ENCODE measurements at places on chromosomes 3 and 15. TPM values are rescaled to one million over a fixed set of nuclear protein-coding genes. Genes with fewer than 3 reads are reported as not detected.

The EPHB3 gene
- total RNA-seq: 9.2 TPM

The MUSTN1 gene
- total RNA-seq: 0.82 TPM

The PPIB gene
- 98.6 TPM for total RNA-seq

The SLC24A5 gene
- total RNA-seq: 0.18 TPM

The ADGRG7 gene
- not detected for total RNA-seq

The ARGFX gene
- not detected for total RNA-seq

The SNX22 gene
- total RNA-seq: 8.3 TPM

The CLDN11 gene
- total RNA-seq: 39.6 TPM

The CYP11A1 gene
- total RNA-seq: 0.54 TPM

The GABRA5 gene
- total RNA-seq: 4.6 TPM

The GRM2 gene
- 9.4 TPM for total RNA-seq

The TMCC1 gene
- total RNA-seq: 68.0 TPM

The TNFSF10 gene
- total RNA-seq: 2.0 TPM

The LMAN1L gene
- 0.09 TPM for total RNA-seq

The CAPN3 gene
- total RNA-seq: 1.8 TPM

The CFAP100 gene
- total RNA-seq: 1.8 TPM

The SH3GL3 gene
- 23.7 TPM for total RNA-seq

The AQP9 gene
- 0.09 TPM for total RNA-seq

The EPB42 gene
- 1.2 TPM for total RNA-seq

The ASB14 gene
- 0.27 TPM for total RNA-seq

The GOLGA6A gene
- 0.36 TPM for total RNA-seq

The CAMK2N2 gene
- total RNA-seq: 5.8 TPM

The HPS3 gene
- total RNA-seq: 24.1 TPM

The ZNF501 gene
- 20.3 TPM for total RNA-seq

The SLC6A20 gene
- 3.1 TPM for total RNA-seq

The LRTM1 gene
- total RNA-seq: not detected

The FGF12 gene
- total RNA-seq: 39.9 TPM

The MAP6D1 gene
- total RNA-seq: 5.3 TPM

The LRRC49 gene
- total RNA-seq: 106 TPM

The ARL14 gene
- not detected for total RNA-seq

The C3orf62 gene
- 6.6 TPM for total RNA-seq

The SCAMP5 gene
- 49.6 TPM for total RNA-seq

The SMAD6 gene
- 10.8 TPM for total RNA-seq

The TUSC7 gene
- total RNA-seq: not detected

The PTPRG gene
- total RNA-seq: 143 TPM

The EFHB gene
- total RNA-seq: 0.64 TPM

The MESP2 gene
- total RNA-seq: 0.27 TPM

The FAM3D gene
- total RNA-seq: not detected

The ERC2 gene
- 64.3 TPM for total RNA-seq

The TNK2 gene
- 17.8 TPM for total RNA-seq

The FOXB1 gene
- total RNA-seq: 0.91 TPM

The RIOX2 gene
- total RNA-seq: 22.0 TPM

The PML gene
- 13.1 TPM for total RNA-seq

The ZNF80 gene
- 0.09 TPM for total RNA-seq

The GOLGA8M gene
- 0.82 TPM for total RNA-seq

The LMLN gene
- 15.3 TPM for total RNA-seq

The TM4SF18 gene
- 8.3 TPM for total RNA-seq

The DALRD3 gene
- total RNA-seq: 37.2 TPM

The HOMER2 gene
- total RNA-seq: 53.0 TPM

The SMCO1 gene
- not detected for total RNA-seq

The RNF111 gene
- 39.8 TPM for total RNA-seq

The DENND4A gene
- 55.3 TPM for total RNA-seq

The LSAMP gene
- total RNA-seq: 50.2 TPM

The GCSAM gene
- 0.27 TPM for total RNA-seq

The TGM5 gene
- not detected for total RNA-seq

The KBTBD12 gene
- total RNA-seq: 1.5 TPM

Measured in cerebellum (tissue), 4 donors.